LHCN-M2 (cell line): ENCODE measurements at places on chromosomes 1 and 21.
A peak's percentile ranks its signal among the peaks of the same experiment; 100 is the strongest.

DNA sequence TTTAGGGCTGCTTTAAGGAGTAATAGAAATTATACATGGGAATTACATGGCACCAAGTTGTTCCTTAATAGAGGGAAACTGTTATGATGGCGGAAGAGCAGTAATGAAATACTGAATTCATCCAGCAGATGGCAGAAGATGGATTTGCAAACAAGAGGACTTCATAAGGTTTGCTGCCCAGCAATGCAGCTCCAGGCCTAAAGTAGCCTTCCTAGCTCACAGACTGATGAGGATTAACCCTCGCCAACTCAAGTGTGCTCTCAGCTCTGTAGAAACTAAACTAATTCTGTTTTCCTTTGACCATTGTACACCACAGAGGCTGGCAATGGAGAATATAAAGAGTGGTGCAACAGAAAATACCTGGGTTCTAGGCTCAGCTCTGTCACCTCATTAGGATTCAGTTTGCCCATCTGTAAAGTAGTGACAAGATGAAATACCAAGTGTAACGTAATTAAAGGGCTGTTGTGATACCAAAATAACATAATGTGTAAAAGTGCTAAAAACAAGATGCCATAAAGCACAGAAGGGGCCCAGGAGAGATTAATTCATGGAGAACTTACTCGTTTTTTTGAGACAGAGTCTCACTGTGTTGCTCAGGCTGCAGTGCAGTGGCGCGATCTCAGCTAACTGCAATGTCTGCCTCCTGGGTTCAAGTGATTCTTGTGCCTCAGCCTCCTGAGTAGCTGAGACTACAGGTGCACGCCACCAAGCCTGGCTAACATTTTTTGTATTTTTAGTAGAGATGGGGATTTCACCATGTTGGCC lies 102.4 kb upstream of the SERBP1 start:
- DNase-seq: peak; percentile 84

- no peak for DNase-seq
Measured at GRCh38 chr21:44255511-44255981, 6.2 kb downstream of the DNMT3L start.

DNA sequence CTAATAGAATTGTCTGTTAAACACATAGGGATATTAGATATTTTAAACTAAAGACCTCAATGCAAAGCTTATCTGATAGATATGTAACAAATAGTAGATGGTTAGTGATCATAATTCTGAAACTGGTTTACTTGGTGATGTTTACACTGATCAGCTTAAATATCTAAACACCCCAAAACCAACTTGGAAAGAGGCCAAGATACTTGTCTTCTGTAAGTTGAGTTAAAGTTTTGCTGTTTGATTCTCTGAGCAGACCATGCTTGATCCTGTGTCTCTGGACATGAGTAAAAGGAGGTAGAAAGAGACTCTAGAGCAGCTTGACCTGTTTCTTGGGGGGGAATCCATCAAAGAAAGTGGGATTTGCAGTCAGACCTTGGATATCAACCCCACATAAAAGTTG lies 107.5 kb downstream of the NEK7 start:
- no peak for DNase-seq

DNA sequence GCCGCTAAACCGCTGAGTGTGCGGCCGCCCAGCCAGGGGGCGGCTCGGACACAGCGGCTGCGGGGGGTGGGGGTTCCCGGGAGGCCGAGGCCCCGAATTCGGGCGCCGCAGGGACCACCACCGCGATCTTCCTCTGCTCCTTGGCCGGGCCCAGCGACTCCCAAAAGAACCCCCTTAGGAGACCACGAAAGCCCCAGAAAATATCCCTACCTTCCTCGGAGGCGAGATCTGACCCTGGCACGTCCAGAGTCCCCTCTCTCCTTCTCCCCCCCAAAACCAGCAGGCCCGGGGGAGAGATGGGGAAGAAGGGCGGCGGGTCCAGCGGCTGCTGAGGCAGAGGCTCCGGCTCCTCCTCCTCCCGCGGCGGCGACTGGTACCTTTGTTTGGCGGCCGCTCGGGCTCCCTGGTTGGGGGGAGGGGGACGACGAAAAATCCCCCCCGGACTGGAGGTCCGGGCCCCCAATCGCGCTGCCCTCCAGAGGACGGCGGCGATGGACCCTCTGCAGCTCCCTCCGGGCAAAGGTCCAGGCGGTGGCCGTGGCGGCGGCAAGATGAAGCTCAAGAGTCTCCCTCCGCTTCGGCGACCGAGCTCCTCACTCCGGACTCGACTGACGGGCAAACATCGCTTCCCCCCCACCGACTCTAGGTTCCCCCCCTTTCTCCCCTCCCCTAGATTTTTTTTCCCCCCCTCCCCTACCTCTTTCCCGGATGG lies at the start of gene ARID4B:
TSS of gene ARID4B (minus strand) at position 621 of the 712 bp plus-strand sequence. CDS start 1,260 bp downstream, outside the sequence.
- no peak for DNase-seq

DNA sequence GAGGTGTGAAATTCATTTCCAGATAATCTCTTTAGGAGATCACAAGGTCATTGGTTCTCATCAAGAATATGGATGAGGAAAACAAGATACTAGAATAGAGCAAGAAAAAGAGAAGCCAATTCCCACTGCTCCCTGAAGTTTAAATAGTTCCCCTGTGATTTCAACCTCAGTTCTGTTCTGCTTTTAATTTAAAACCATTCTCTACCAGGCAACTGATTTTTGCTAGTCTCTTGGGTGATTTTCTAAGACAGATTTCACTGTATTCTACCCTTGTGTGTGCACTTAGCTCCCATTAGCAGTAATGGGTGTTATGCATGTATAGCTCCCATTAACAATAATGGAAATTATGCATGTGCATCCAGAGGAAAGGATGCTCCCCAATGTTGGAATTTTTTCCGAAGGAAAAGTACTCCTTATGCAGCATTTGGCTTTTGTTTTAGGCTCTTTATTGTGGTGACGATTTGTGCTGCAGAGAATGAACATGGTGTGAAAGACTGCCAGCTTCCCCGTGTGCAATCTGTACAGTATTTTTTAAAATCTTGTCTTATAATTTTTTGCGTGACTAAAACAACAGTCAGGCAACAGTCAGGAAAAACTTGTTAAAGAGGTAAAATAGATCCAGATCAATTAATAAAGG lies 144.0 kb upstream of the ZRANB2 start:
- DNase-seq: no peak

GRCh38 chr1:63784489-63785390 lies 10.9 kb downstream of the ROR1 start:
- no peak for DNase-seq

- no peak for DNase-seq
Measured at GRCh38 chr1:22572818-22573217, 9.5 kb downstream of the EPHA8 start.

GRCh38 chr21:21085206-21085605 lies 87.0 kb downstream of the NCAM2 start:
- no peak for DNase-seq

DNA sequence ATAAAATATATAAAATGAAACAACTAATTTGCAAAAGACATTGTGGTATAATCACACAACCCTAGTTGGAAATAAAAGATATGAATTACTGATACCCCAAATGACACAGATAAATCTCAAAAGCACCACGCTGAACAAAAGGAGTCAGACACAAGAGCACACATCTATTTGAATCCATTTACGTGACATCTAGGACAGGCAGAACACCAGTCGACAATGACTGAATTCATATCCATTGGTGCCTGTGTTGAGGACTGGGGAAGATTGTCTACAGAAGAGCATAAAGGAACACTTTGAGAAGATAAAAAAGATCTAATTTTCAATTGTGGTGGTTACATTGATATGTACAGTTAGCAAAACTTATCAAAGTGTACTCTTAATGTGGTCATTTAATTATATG lies 874.1 kb downstream of the LTN1 start:
- no peak for DNase-seq

DNA sequence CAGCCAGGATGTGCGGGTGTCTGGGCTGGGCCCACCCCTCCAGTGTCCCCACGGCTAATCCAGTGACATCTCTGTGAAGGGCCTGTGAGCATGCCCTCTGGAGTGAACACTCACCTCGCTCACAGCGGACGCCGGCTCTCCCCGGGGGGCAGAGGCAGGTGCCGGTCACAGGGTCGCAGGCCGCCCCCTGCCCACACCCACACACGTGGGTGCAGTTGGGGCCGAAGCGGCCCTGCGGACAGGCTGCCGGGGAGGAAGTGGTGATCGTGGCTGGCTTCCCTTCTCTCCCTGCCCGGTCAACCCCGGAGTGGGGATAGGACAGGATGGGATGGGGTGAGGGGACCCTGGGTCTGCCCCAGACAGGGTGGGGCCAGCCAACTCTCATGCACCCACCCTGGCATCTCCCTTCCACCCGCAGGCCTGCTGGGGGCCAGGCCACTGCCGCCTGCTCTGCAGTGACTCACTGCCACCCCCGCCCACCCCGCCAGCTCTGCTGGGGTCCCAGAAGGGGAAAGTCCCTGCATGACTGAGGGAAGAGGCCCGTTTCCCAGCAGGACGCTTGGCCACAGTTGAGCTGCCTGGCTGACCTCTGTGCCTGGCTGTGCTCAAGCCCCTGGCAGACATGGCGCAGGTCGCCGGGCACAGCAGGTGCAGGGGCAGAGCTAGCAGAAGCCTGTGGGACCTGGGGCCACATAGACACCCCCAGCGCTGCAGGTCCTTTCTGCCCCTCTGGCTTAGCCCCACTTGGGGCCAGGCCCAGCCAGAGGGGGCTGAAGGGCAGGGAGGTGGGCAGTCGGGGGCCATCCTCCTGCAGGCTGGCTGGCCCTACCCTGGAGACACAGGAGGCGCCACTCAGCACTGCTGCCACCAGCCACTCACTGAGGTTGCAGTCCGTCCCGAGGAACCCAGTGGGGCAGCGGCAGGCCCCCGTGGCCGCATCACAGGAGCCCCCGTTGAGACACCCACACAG lies 41.6 kb downstream of the ARHGEF16 start:
- no peak for DNase-seq

DNA sequence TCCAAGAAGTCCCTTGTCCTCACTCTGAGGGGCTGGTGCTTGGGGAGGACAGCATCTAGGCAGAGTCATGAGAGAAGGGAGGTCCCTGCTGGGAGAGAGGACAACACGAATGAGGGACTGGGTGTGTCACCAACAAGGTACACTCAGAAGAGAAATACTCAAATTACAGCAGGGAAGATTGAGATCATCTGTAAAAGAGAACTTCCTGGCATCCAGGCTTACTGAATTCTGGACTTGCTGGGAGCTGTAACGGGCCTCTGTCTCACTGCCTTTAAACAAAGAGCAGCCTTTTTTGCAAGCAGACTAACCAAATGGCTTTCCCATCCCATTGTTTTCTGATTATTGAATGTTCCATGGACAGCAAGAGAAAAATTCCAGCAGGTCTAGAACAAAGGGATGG lies 195.7 kb upstream of the RAB4A start:
- no peak for DNase-seq
